ENCODE measurements at places on chromosomes 5 and 9. TPM values are rescaled to one million over a fixed set of nuclear protein-coding genes. Genes with fewer than 3 reads are reported as not detected.

CATSPER3 gene
- total RNA-seq = 0.61 TPM

GRCh38 chr5:14469551-14470377 is 111.8 kb upstream of the OTULINL start:
- no peak for DNase-seq

- no peak for DNase-seq
Measured at GRCh38 chr9:16030528-16031185, 477.8 kb downstream of the CCDC171 start.

GRCh38 chr5:140925806-140926442 is at the start of gene PCDHAC1:
Gene PCDHAC1, plus strand, starts transcription at chr5:140926299. Its CDS starts 594 bp downstream, at chr5:140926893.
- DNase-seq = no peak
